ENCODE measurements at places on chromosomes 5 and 9. TPM values are rescaled to one million over a fixed set of nuclear protein-coding genes. Genes with fewer than 3 reads are reported as not detected.

The SPINK6 gene
- total RNA-seq: not detected

GRCh38 chr5:91123291-91123690 lies 259.8 kb downstream of the ARRDC3 start:
- no peak for DNase-seq

DNA sequence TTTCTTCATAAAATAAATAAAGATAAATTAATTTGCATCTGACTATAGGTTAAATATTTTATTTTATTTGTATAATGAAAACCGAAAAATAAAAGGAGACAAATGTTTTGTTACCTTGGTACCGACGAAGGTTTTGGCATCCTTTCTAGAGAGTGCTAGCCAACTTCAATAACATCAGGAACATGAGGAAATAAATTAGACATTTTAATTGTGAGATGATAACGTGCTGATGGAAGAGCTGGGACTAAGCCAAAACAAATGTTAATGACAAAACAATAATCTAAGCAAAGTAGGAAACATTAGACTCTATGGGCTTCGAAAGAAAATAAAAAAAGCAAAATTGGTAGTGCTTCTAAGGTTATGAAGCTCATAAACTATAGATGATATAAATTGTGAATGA lies 201.0 kb downstream of the IRX2 start:
- DNase-seq: no peak

GRCh38 chr5:139971202-139971725 lies 71.8 kb downstream of the NRG2 start:
- DNase-seq: no peak

DNA sequence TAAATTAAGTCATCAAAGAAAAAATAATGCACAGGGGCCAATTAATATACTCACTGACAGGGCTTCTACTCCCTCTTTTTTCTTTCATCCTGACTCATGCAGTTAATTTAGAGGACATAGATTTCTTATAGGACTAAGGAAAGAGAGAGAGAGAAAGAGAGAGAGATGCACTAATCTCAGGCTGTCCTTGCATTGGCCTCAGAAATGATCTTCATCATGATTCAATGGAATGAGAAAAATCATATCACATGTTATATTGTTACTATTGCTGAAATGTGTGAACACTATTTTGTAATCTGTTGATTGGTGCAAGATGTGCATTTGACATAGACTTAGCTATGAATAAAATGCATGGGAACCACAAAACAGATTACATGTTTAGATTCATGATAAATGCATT lies 608.3 kb upstream of the NUDT12 start:
- DNase-seq: no peak

- DNase-seq: peak; percentile 21
Observed at GRCh38 chr9:83431101-83432060, 106.8 kb downstream of the FRMD3 start.

DNA sequence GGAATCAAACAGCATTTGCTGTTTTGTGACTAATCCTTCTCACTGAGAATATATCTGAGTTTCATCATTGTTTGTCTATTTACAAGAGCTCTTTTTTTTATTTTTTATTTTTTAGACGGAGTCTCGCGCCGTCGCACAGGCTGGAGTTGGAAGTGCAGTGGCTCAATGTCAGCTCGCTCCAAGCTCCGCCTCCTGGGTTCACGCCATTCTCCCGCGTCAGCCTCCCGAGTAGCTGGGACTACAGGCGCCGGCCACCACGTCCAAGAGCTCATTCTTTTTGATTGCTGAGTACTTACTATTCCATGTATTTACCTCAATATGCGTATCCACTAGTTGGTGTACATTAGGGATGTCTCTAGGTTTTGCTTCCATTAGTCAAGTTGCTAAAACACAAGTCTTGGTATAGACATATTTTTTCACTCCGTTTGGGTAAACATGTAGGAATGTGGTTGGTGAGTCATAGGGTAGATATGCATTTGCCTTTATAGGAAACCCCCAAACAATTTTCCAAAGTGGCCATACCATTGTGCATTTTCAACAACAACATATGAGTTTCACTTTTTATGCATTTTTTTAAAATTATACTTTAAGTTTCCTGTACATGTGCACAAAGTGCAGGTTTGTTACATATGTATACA lies 1005.0 kb upstream of the CDH10 start:
- no peak for DNase-seq

- no peak for DNase-seq
Observed at GRCh38 chr5:11599499-11599898, 304.7 kb downstream of the CTNND2 start.

- no peak for DNase-seq
Observed at GRCh38 chr9:72790989-72791388, 161.9 kb downstream of the ALDH1A1 start.

GRCh38 chr9:116165912-116166311 lies 12.3 kb downstream of the PAPPA start:
- DNase-seq: no peak

The TAF11L5 gene
- not detected for total RNA-seq

The JAK2 gene
- total RNA-seq: 77.8 TPM

The SHOC1 gene
- not detected for total RNA-seq

- DNase-seq: no peak
Observed at GRCh38 chr9:123957731-123958130, 27.8 kb upstream of the DENND1A start.

The KIF24 gene
- total RNA-seq: 1.1 TPM

DNA sequence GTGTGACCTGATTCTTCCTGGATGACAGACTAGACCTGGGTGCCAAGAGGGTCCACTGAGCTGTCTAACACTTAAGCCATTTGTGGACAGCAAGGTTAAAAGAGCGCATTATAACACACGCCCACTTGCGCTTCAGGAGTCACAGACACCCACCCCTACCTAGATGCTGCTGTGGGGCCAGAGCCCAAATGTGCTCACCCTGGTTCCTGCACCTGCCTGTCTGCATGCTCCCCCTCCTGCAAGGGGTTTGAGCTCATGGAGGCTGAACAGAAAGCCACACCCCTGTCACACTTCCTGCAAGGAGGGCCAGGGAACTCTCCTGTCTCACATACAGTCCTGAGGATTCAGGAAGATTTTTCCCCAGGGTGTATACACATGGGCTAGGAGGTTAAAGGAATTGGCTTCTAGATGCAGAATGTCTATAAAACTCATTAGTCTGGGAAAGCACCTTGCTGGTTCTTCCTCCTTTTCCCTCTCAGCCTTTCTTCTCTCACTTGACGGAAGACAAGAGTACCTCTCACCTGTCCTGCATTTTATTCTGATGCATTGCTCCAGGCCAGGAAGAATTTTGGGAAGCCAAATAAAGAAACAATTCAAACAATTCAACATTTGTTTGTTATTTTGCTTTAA lies 87.4 kb upstream of the LHFPL2 start:
- no peak for DNase-seq

DNA sequence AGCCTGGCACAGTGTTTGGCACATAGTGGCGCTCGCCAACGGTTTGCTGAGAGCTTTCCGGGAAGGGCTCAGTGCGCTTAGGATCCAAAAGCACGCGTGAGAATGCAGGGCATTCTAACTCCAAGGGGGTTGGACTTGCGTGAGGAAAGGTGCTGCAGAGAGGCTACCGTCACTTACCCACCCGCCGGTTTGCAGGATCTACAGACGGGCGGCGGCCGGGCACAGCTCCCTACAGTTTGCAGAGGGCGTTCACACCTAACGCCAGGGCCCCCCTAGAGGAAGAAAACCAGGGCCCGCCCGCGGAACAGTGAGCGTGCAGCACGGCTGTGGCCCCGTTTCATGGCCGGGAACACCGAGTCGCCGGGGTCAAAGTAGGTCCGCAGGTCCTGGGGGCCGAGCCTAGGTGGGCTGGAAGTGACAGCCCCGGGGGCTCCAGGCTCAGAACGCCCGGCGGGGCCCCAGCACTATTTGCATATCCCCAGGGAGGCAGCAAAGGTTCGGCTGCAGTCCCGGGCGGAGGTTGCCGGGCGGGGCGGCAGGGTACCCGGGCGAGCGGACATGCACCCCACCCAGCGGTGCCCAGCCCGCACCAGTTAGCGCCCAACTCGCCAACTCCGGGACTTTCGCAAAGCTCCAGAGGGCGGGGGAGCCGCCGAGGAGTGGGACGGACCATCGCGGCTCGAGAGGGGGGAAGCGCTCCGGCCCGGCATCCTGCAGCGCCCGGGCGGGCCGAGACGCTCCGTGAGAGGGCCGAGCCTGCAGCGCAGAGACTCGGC lies 526 bp upstream of the GALNT10 start:
- peak; percentile 28 for DNase-seq

GRCh38 chr5:95649274-95649673 lies 2.7 kb downstream of the RFESD start:
- DNase-seq: no peak

- no peak for DNase-seq
Observed at GRCh38 chr9:137311986-137312851, 10.1 kb upstream of the NRARP start.

DNA sequence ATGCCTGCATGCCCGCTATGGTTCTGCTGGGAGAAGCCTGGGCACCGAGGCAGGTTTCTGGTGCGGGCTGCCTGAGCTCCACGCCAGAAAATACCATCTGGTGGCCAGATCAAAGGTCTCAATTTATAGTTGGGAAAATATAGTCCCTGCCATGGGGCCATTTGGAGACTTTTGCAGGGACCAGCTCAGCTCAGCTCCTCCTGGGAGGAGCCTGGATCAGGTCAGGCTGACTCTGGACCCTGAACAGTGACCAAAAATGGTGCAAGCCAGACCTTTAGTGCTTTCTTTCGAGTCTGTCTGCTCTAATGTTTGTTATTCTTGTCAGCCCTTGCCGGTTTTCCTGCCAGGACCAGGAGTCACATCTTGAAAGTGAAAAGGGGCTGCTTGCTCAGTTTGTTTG lies 31.8 kb downstream of the HMCN2 start:
- no peak for DNase-seq

DNA sequence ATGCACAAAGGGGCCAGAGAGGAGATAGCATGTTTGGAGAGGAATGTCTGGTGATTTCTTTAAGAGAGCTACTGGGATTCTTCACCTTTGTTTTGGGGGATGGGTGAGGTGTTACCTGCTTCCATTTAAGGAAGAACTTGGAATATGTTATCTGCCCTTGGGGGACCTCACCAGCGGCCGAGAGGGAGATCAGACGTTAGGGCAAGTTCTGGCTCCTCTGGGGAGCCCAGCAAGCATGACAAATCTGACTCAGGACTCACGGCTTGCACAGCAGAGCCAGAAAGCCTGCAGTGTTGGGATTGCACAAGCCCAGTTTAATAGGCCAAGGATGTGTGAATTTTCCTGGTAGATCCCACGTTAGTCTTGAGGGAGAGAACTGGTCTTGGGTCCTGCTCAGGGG lies 40.3 kb downstream of the SLC28A3 start:
- no peak for DNase-seq

- no peak for DNase-seq
Observed at GRCh38 chr5:148237785-148238417, 424 bp upstream of the MARCOL start.

The CCDC192 gene
- total RNA-seq: not detected

The GRIA1 gene
- 12.4 TPM for total RNA-seq

- DNase-seq: no peak
Observed at GRCh38 chr5:35870605-35871004, 13.9 kb downstream of the IL7R start.

GRCh38 chr5:5756762-5757161 lies 334.3 kb downstream of the ICE1 start:
- no peak for DNase-seq

- no peak for DNase-seq
Observed at GRCh38 chr5:93585767-93586385, 2.9 kb downstream of the NR2F1 start.

The IL33 gene
- 69.7 TPM for total RNA-seq

- DNase-seq: no peak
Observed at GRCh38 chr9:112559629-112560413, 73.2 kb downstream of the KIAA1958 start.

The GCNT4 gene
- total RNA-seq: 3.1 TPM

- no peak for DNase-seq
Observed at GRCh38 chr5:90813392-90813791, 254.8 kb downstream of the ADGRV1 start.

The SLCO6A1 gene
- not detected for total RNA-seq

DNA sequence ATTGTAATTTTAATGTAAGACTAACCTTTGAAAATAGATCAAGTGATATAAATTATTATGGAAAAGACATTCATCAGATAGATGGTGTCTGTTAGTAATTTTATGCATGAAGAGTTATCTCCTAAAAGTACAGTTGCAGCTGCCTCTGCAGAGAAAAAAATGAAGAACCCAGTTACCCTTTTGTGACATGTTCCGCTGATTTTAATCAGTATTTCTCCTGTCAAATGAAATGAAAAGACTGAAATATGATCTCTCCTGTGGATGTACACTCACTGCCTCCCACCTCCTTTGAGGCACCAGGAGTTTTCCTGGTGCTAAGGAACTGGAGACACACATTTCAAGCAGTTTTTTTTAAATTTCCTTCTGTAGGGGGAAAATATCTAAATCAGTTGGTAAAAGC lies 277.4 kb downstream of the KIF4B start:
- DNase-seq: no peak

The GPR150 gene
- total RNA-seq: not detected

GRCh38 chr5:22293147-22293546 lies 560.0 kb downstream of the CDH12 start:
- DNase-seq: no peak

The BARHL1 gene
- not detected for total RNA-seq

DNA sequence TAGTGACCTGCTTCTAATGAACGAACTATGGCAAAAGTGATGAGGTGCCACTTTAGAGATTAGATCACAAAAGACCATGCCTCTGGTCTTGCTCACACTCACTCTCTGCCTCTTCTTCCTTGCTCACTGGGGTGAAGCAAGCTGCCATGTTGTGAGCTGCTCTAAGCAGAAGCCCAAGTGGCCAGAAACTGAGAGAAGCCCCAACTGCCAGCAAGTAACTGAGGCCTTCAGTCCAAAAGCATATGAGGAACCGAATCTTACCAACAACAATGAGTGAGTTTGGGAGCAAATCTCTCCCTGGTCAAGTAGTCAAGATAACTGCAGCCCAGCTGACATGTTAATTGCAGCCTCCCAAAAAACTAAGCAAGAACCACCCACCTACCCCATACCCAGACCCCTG lies 126.0 kb upstream of the ACO1 start:
- DNase-seq: no peak

GRCh38 chr5:157076558-157076957 lies 17.6 kb upstream of the HAVCR1 start:
- no peak for DNase-seq

- DNase-seq: no peak
Observed at GRCh38 chr5:150135557-150136304, 19.9 kb downstream of the PDGFRB start.

The TLX3 gene
- not detected for total RNA-seq

- DNase-seq: no peak
Observed at GRCh38 chr9:120910643-120911042, 16.0 kb downstream of the TRAF1 start.

GRCh38 chr9:124216474-124217176 lies 41.1 kb upstream of the NEK6 start:
- DNase-seq: no peak

GRCh38 chr5:119212676-119213075 lies 141.8 kb downstream of the DMXL1 start:
- no peak for DNase-seq

- no peak for DNase-seq
Observed at GRCh38 chr5:179337796-179338676, 7.2 kb downstream of the ADAMTS2 start.

- DNase-seq: no peak
Observed at GRCh38 chr9:40927260-40927631, 201.2 kb downstream of the FOXD4L6 start.

The CCDC152 gene
- 0.81 TPM for total RNA-seq

The C9orf50 gene
- total RNA-seq: not detected
